ENCODE measurements at places on chromosomes 3 and 15.
A peak's percentile ranks its signal among the peaks of the same experiment; 100 is the strongest.

- no peak for DNase-seq
These were observed 616.1 kb upstream of the ALCAM start for GRCh38 chr3:104750581-104750980.

DNA sequence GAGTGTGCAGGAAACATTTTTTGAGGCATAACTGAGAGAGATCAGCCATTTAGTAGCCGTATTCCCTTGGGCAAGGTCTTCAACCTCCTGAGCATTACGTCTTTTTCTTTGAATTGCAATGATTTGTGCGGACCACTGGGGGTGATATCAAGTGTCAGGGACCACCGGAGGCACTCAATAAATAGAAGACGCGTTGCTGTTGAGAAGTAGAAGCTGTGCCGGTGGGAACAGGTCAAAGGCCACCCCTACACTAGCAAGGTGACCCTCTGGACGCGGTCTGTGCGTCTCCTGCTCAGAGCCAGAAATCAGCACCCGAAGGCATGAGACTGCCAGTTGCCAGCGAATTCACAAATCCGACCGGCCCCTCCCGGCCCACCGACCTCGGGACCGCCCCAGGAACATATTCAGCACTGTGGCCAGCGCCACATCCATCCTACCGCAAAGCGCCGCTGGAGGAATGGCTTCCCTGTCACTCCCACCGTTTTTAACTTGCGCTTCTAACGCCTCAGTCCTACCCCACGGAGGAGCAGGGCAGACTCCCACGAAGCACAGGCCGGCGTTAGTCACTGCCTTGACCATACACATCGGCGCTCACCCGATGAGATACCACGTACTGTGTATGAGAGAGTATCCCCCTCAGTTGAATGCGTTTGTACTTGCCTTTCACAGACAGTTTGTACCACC, 1.4 kb upstream of the GHSR start:
- DNase-seq, result no peak

DNA sequence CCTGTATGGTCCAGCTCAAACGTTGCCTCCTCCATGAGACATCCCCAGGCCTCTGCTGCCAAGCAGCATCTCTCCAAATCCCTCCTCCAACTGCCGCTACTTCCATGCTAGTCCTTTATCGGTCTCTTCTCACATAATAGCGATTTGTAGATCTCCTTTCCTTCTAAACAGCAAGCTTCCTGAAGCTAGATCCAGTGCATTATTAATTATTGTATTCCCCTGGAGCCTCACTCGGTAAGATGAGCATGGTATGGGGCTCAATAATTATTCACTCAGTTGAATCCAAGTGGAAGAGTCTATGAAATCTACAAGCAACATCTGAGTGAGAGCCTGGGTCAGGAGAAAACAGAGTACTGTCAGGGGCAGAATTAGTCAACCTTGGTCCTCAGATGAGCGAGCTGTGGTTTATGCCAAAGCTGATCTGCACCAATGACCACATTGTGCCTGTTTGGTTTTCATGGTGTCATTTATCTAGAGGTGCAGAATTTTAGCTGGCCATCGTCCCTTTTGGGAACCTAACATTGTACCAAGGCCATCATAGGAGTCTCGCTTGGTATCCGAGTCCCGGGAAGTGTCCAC, 93.8 kb upstream of the UBE2E1 start:
- DNase-seq, result no peak

DNA sequence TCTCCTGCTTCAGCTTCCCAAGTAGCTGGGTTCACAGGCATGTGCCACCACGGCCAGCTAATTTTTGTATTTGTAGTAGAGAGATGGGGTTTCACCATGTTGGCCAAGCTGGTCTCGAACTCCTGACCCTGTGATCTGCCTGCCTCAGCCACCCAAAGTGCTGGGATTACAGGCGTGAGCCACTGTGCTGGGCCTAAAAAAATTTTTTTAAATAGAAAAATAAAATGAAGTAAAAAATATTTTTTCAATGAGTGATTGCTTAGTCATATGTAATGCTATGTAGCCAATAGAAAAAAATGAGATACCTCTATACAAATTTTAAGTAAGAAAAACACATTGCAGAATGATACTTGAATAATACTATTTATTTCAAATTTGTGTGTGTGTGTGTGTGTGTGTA, 27.9 kb upstream of the SLC30A4 start:
- DNase-seq, result no peak

GRCh38 chr3:8853081-8853480, 83.7 kb upstream of the OXTR start:
- no peak for DNase-seq

GRCh38 chr15:51244423-51244869, 94.0 kb downstream of the CYP19A1 start:
- DNase-seq, result no peak

DNA sequence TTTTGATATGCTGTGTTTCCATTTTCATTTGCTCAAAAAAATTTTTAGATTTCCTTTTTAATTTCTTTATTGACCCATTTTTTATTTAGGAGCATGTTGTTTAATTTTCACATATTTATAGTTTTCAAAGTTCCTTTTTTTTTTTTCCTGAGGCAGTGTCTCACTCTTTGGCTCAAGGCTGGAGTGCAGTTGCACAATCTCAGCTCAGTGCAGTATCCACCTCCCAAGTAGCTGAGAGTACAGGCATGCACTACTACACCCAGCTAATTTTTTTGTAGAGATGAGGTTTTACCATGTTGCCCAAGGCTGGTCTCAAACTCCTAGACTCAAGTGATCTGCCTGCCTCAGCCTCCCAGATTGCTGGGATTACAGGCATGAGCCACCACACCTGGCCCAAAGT, 36.2 kb downstream of the PFN2 start:
- no peak for DNase-seq

GRCh38 chr3:180530276-180530675, 71.7 kb upstream of the TTC14 start:
- DNase-seq, result no peak

DNA sequence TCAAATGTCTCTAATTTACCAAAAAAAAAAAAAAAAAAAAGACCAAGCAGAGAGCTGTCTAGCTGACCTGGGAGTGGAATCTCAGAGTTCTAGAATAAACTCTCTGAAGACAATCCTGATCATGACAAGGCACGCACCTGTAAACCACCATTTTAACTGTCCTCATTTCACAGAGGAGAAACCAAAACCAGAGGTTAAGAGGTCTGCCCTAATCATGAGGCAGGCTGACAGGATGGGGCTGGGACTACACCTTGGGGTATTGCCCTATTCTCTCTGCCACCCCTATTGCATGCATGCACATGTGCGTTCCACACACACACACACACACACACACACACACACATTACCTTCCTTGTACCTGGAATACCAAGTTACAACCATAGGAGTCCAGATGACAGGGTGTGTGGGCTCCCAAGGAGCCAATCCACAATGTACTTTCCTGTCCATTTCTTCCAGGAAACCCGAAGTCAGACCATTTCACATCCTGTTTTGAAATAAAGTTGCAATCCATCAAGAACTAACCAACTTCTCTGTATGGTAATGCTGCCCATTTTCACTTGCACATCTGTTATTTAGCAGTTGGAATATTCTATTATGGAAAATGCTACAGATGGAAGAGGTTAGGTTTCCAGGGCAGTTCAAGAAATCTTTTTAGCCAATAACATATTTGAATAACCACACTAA, 34.6 kb downstream of the HSPBAP1 start:
- DNase-seq, result no peak

DNA sequence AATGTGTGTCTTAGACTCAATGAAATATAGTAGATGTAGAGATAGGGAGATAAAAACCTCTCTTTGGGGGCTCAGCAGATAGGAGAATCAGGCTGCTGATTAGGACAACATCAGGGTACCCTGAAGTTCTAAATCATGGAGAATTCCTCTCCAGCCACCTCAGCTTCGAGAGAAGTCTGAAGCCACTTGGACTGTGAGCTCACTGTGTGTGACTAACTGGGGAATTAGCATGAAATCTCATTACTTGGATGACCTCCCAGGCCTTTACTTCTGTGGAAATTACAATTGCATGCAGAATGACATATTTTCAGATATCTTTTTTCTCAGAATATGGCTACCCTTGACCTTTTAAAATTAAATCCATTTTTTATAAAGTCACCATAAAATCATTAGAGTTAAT, 128.0 kb upstream of the MRPL3 start:
- no peak for DNase-seq

- no peak for DNase-seq
These were observed 322.6 kb downstream of the GABRG3 start for GRCh38 chr15:27293607-27294006.

DNA sequence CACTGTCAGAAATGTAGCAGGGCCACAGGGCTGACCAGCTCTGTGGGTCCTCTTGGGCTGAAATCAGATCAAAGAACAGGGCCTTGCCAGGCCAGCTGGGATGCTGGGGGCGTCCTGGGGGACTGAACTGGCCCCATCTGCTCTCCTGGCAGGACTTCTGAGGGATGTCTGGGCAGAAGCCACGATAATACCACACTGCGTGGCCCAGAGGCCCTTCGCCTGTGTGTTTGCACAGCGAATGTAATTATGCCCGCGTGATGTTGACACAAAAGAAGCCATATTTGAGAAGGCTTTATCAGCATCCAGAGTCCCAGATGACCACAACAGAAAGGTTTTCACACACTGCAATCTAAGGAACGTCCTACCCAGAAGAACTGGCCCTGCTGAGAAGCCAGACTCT, 174.0 kb downstream of the RAB11A start:
- peak; percentile 81 for DNase-seq

GRCh38 chr3:45163481-45163880, 17.3 kb upstream of the CDCP1 start:
- DNase-seq, result no peak

- DNase-seq, result peak; percentile 62
These were observed 242.1 kb upstream of the TLE3 start for GRCh38 chr15:70339571-70340493.

GRCh38 chr15:73931441-73931840, 5.2 kb downstream of the LOXL1 start:
- no peak for DNase-seq

DNA sequence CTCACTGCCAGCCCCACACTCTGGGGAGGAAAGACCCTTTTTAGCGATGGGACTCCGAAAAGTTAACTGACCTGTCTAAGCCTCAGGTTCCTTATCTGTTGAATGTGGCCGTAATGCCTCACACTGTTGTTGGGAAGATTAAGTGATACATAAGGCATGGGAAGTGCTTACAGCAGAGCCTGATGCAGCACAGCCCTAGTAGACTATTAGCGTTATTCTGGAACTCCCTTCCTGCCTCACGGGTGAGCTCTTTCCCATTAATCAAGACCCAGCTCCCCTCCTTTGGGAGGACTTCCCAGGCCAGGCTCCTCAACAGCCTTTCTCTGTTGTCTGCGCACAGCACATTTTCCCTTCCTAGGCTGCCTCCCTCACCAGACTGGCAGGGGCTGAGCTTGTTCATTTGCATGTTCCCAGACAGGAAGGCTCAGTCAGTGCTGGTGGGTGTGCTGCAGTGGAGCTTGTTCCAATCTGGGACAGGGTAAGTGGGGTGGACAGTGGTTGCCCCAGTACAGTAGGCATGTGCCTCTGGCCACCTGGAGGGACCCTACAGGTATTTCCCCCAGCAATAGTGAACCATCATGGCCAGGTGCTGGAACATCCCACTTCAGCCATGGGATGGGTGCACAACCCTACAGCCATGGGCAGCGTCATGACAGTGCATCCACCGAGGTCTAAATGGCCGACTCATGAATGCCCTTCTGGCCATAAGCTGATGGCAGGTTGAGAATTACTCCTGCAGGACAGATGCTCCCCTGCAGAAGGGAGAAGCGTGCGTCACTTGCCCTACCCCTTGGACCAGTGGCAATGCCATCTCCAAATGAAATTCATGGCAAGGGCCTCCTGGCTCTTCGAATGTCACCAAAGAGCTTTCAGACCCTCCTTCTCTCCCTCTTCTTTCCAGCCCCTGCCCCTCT, 5.8 kb upstream of the PSTPIP1 start:
- no peak for DNase-seq

- no peak for DNase-seq
These were observed 95.3 kb downstream of the PDZRN3 start for GRCh38 chr3:73529308-73530021.

- DNase-seq, result no peak
These were observed 647.9 kb downstream of the GRM7 start for GRCh38 chr3:7508821-7509220.

GRCh38 chr3:38114875-38115644, 21.9 kb downstream of the ACAA1 start:
- DNase-seq, result no peak

- no peak for DNase-seq
These were observed 66.1 kb upstream of the SMAD3 start for GRCh38 chr15:66999046-66999968.

DNA sequence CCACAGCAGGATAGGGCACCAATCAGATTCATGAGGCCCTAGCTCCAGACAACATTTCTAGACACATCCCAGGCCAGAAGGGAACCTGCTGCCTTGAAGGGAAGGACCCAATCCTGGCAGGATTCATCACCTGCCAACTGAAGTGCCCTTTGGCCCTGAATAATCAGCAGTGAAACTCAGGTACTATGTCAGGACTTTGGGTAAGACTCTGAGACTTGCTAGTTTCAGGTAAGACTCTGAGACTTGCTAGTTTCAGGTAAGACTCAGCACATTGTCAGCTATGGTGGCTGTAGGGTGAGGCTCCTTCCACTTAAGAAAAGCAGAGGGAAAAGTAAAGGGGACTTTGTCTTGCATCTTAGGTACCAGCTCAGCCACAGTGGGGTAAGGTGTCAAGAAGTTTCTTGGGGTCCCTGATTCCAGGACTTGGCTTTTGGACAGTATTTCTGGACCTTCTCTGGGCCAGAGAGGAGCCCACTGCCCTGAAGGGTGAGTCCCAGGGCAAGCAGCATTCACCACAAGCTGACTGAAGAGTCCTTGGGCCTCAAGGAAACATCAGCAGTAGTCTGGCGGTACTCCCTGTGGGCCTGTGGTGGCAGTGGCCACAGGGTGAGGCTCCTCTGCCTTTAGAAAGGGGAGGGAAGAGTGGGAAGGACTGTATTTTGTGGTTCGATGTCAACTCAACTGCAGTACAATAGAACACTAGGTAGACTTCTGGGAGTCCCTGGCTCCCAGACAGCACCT, 13.7 kb upstream of the COL8A1 start:
- DNase-seq, result no peak

DNA sequence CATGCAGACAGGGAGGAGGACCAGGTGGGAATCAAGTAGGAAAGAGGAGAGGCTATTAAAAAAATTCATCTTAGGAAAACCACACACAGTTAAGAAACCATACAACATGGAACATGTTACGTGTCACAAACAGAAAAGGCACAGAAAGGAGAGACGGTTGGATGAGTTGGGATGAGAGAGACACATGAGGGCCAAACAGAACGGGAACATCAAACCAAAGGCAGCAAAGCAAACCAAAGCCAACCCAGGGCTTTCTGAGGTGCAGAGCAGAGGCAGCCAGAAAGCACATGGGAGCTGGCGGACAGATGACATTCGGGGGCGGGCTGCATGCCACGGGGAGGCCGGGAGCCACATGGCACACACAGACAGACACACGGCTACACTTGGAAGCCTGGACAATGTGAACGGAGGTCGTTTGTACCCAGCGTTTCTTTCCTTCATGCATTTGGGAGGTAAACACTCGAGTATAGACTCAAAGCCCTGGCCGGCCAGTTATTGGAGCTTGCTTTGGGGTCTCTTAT, 8.6 kb upstream of the SEC13 start:
- DNase-seq, result no peak
